Left lobe of liver (tissue), 2 donors: ENCODE measurements at places on chromosomes 7 and 10.

DNA sequence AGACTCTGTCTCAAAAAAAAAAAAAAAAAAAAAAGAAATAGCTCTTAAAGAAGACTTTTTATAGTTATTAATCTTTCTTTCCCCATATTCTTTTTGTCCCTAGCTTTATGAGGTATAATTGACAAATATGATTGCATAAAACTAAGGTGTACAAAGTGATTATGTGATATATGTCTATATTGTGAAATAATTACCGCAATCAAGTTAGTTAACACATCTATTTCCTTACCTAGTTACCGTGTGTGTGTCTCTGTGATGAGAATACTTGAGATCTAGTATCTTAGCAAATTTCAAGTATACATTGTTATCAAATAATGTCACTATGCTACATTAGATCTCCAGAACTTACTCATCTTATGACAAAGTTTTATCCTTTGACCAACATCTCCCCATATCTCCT is 30.7 kb upstream of the UBN2 start:
- no peak for DNase-seq

DNA sequence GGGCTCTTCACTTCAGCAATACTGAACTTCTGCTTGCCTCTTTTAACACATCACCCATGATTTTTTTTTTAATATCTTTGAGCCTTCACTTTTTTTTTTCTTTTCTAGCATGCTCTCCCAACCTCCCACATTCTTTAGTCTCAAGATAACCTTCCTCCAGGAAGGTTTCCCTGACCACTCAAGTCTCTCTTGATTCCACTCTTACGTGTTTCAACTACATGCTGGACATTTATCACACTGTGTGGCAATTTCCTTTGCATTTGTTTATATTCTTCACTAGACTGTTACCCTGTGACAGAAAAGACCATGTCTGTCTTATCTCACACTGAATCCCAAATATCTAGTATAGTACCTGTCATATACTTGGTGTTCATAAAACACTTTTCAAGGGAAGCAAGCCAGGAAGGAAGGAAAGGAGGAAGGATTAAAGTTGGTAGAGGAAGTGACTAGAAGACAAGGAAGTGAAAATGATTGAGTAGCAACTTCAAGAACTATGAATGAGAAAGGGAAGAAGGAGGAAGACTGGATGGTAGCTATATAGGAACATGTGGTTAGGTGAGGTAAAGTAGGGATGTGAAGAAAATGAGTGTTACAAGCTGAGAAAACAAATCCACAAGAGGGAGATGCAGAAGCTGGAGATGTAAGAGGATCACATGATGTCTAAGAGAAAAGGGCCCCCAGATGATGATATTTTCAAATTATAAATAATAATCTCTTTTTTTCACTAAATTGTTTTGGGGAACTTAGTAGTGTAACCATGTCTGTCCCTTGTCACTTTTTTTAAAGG is 40.4 kb downstream of the IFIT5 start:
- DNase-seq, result no peak

GRCh38 chr7:129678606-129679005 is 67.1 kb downstream of the NRF1 start:
- no peak for DNase-seq

- peak; percentile 44 for DNase-seq
Observed at GRCh38 chr7:30430276-30430675, 48.3 kb downstream of the NOD1 start.

- no peak for DNase-seq
Observed at GRCh38 chr7:30997316-30997715, 33.6 kb downstream of the GHRHR start.

- no peak for DNase-seq
Observed at GRCh38 chr7:28855538-28856217, 102.5 kb downstream of the TRIL start.

- DNase-seq, result no peak
Observed at GRCh38 chr10:92742331-92743228, 52.8 kb downstream of the HHEX start.

GRCh38 chr10:30467651-30468338 is 33.8 kb downstream of the MAP3K8 start:
- DNase-seq, result no peak

DNA sequence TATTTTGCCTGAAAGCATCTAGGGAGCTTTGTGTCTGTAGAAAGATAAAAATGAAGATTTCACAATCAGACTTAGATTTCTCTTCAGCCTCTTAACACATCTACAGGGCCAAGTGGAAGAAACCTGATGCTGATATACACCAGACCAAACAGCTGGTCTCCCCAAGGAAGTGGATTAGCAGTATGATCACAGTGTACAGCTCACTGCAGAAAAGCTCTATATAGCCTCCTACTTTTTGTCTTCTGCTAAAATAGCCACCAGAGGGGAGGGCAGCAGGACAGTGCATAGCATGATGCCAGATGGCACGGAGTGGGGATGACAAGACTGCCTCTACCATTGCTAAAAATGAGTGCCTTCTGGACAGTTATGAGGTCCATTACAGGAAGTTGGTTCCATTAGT is 16.0 kb downstream of the FAM13C start:
- DNase-seq, result no peak

GRCh38 chr7:158949359-158949758 is 93.0 kb downstream of the DYNC2I1 start:
- no peak for DNase-seq

GRCh38 chr10:6162589-6163356 is 40.0 kb upstream of the PFKFB3 start:
- no peak for DNase-seq

DNA sequence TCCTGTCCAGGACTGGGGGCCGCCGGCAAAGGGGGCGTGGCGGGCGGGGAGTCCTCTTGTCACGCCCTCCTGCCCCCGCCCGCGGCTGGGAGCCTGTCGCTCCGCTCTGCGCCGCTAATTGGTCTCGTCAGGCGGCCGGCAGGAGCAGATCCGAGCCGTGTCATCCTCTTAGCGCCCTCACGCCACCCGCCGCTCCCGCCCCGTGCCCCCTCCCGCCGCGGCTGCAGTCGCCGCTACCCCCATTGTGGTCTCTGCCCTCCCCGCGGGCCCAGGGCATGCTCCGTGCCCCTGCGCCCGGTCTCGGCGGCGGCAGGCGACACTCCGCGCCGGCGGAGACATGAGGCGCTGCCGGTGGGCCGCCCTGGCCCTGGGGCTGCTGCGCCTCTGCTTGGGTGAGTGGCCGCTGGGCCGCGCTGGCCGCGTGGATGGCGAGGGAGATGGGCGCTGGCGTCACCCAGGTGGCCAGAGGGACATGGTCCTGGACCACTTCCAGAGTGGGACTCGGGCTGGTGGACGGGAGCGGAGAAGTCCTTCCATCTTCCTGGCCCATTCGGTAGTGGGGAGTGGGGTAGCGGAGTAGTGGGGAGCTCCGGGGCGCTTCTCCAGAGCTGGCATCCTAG is at the start of gene CDHR1:
Gene CDHR1, plus strand, starts transcription at position 114 of the 620 bp plus-strand sequence. Its CDS starts 224 bp downstream, at position 338.
- no peak for DNase-seq

DNA sequence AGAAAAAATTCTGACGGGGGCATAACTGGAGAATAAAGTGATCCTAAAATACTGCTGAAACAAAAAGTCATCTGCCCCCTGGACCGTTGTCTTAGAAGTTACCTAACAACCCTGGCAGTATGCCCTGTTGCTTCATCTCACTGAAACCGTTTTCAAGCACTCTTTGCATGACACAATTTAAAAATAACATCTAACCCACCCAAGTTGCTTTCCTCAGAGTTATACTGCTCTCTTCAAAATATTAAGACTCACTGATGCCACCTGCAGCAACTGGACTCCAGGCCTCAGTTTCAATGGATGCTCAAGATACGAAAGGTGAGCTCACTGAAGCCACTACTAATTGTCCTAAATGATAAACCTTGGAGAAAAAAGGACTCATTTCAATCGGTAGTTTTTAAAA is 57.4 kb downstream of the CDK6 start:
- DNase-seq, result peak; percentile 73

DNA sequence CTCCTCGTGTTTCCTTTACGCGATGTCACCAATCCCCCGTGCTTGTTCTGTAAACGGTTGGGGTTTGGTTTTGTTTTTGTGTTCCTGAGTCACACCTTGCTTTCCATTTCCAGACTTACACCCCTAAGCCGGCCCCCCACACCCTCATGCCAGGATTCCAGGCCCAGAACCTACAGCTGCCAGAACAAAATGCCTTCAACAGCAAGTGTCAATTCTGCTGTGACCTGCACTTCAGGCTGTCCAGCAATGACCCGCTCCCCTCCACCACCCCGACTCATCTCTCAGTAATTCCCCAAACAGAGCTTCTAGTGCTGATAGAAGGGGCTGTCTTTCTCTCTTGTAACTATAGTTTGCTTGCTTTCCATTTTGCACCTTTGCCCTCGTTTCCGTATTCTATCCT is 722.1 kb upstream of the CELF2 start:
- no peak for DNase-seq

GRCh38 chr10:93751124-93751523 is 6.6 kb upstream of the LGI1 start:
- no peak for DNase-seq

GRCh38 chr10:95391581-95392216 is 100.9 kb upstream of the PDLIM1 start:
- DNase-seq, result no peak

DNA sequence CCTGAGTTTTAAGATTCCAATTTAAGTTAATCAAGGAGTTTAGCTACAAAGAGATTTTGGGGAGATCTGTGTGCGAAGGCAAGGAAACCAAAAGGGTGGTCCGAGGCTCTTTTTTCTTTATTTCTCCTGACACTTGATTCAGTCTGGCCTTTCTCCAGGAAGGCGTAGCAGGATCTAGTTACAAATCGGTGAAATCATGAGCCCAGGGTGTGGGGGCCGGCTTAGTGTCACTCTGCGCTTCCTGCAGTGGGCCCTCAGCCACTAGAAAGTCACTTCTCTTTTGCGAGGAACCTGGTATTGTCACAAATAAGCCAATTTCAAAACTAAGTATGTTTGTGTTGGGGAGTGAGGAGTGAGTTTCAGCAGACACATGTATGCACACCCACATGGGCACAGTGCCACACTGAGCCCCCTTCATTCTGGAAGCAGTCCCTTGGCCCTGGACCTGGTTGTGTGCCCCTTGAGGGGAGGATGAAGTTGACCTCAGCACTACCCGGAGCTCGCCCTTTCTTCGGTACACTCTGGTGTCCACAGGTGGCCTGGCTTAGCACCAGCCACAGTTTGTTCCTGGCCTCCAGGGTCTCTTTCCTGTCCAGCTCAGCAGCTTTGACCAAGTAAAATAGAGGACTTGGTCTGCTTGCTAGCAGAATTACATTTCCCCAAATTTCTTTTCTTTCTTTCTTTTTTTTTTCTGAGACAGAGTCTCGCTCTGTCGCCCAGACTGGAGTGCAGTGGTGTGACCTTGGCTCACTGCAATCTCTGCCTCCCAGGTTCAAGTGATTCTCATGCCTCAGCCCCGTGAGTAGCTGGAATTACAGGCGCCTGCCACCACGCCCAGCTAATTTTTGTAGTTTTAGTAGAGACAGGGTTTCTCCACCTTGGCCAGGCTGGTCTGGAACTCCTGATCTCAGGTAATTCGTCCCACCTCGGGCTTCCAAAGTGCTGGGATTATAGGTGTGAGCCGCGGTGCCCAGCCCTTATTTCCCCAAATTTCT is 84.0 kb upstream of the BTBD16 start:
- DNase-seq, result no peak

DNA sequence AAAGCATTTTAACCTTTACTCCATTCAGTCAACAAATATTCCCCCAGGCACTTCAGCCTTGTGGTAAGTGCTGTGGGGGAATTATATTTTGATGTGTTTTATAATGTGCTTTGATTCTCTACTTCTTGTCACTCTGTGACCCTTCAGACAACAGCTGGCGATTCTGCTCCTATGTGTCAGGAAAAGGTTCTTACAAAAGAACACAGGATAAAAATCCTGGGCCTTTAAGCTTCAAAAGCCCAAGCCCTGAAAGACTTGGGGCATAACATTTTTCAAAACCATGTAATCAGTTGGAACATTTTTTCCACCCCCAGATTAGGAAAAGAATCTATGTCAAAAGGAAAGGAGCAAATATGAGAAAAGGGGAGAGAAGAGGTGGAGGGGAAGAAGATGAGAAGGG is 37.8 kb upstream of the LRRC17 start:
- no peak for DNase-seq

- DNase-seq, result no peak
Observed at GRCh38 chr7:94391726-94392392, 2.8 kb upstream of the COL1A2 start.

DNA sequence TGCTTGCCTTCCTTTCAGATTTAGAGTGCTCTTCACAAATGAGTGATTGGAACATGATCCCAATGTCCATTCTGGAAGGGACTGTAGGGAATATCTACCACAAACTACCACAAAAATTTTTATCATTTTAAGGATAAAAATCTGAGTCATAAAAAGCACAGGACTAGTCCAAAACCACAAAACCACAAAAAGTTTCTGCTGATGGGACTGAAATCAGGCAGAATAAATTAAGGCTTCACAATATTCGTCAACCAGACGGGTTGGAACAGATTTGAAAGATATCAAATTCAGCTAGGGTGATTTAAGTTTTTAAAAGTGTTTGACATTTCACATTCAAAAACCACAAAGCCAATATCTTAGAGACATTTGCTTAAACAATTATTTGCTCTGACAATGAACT is 100.1 kb upstream of the PTN start:
- no peak for DNase-seq

DNA sequence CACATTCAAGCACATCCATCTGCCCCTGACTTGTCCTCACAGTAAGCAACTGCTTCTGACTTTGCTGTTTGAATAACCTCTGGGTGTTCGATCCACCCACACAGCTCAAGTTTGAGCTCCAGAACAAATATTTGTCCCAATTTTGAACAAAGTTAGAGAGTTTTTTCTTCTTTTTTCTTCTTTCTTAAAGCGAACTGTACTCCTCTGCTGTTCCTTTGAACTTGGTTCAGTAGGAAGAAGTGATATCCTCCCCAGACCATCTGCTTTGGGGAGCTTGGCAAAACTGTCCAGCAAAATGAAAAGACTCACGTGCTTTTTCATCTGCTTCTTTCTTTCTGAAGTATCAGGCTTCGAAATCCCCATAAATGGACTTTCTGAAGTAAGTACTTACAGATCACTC is at the start of gene ITIH2:
Gene ITIH2, plus strand, starts transcription at position 177 of the 400 bp plus-strand sequence. Its CDS starts 119 bp downstream, at position 296.
- no peak for DNase-seq

- no peak for DNase-seq
Observed at GRCh38 chr7:135801877-135802276, 53.3 kb upstream of the FAM180A start.

- DNase-seq, result no peak
Observed at GRCh38 chr7:49425277-49425818, 348.1 kb upstream of the VWC2 start.

- no peak for DNase-seq
Observed at GRCh38 chr10:71740069-71740653, 20.6 kb upstream of the C10orf105 start.

DNA sequence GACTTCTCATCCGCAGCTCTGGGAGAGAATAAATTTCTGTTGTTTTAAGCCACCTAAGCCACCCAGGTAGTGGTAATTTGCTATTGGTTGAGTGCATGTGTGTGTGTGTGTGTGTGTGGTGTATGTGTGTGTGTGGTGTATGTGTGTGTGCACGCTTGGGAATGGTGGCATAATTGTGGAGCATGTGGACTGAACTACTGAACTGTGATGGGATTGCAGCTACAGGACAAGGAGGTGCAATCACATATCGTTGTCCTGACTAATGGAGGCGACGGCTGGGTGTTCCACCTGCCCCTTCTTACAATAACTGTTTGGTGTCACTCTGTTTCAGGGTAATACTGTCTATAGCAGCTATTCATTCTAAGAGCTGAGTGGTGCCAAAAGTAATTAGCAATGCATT is 448.7 kb upstream of the PFKP start:
- no peak for DNase-seq
